ENCODE measurements at places on chromosomes 3 and 15.

- no peak for DNase-seq
Observed at GRCh38 chr3:144272680-144273079, 301.1 kb downstream of the DIPK2A start.

DNA sequence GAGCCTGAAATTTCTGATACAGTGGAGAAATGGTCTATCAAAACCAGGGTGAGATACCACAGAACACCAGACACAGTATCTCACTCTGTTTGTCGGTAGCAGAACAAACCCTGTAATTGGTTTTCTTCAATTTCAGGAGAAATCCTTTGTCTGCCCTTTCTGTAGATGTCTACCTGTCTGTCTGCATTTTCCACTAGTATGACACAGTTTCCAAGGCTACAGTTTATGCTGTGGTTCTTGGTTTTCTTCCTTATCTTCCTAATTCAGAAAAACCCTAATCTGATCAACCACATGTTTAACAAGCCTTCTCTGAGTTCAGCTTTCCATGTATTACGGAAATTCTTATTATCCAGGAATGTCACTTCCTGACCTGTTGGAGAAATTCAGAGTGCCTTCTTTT, 70.8 kb downstream of the SCN11A start:
- DNase-seq, result no peak

DNA sequence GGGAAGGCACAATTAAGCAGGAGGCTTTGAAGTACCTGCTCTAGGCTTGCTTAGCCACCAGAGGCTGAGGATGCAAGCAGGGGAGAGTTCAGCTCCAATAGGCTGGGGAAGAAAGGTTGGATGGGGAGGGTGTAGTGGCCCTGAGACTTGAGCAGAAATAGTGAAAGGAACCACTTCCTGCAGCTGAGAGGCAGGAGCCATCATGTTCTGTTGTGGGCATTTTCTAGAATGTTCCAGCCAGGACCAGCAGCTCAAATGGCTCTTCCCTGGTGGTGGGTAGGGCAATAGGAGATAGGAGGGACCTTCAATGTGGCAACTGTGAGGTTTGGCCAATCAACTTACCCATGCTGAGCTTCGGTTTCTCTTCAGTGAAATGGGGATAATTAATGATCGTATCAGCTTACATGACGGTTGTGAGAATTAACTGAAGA, 79.1 kb upstream of the CGNL1 start:
- DNase-seq, result peak; percentile 24

DNA sequence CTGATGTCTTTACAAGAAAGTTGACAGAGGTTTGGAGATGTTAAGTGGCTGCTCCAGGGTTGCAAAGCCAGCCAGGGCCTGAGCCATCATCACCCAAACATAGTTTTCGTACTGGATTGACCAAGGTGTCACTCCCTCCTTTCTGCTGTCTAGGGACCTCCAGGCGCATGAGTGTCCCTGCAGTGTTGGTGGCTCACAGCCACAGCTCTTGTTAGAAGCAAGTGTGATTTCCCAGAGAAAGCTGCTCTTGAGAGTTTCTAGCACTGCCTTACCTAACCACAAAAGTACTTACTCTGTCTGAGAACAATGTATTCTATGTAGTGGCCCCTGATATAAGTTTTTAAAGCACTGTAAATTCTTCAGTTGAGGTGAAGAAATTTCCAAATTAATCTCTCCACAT, 144.1 kb downstream of the SOX2 start:
- DNase-seq, result no peak

- DNase-seq, result peak; percentile 90
Observed at GRCh38 chr15:70245932-70246622, 148.4 kb upstream of the TLE3 start.

DNA sequence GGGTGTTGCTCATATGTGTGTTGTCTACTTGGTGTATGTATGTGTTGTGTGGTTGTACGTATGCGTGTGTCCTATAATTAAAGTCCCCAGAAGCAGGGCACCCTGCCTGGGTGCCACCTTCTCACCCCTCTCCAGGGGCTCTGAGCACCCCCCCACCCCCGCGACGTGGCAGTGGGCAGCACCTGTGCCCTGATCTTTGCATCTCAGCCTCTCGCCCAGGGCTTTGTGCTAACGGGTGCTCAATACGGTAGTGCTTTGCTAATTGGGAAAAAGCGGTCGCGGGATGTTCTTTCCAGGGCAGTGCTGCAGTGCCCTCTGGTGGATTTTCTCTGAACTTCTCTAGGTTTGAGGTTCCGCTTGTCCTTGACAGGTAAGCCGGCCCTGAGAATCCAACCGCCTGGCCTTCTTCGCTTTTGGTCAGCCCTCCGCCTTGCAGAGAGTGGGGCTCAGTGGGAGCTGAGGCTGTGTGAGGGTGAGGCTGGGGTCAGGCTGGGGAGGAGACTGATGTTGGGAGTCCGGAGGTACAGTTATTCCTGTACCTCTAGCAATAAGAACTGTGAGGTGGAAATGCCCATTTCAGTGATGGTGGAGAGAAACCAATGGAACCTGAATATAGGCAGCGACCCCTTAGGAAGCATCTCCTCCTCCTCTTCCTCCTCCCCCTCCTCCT, 17.6 kb upstream of the EPHB3 start:
- DNase-seq, result peak; percentile 64

- no peak for DNase-seq
Observed at GRCh38 chr3:61733876-61734275, 172.5 kb downstream of the PTPRG start.

GRCh38 chr3:189304465-189305351, 132.9 kb downstream of the TPRG1 start:
- no peak for DNase-seq

- peak; percentile 77 for DNase-seq
Observed at GRCh38 chr3:45123030-45123429, 23.1 kb downstream of the CDCP1 start.

DNA sequence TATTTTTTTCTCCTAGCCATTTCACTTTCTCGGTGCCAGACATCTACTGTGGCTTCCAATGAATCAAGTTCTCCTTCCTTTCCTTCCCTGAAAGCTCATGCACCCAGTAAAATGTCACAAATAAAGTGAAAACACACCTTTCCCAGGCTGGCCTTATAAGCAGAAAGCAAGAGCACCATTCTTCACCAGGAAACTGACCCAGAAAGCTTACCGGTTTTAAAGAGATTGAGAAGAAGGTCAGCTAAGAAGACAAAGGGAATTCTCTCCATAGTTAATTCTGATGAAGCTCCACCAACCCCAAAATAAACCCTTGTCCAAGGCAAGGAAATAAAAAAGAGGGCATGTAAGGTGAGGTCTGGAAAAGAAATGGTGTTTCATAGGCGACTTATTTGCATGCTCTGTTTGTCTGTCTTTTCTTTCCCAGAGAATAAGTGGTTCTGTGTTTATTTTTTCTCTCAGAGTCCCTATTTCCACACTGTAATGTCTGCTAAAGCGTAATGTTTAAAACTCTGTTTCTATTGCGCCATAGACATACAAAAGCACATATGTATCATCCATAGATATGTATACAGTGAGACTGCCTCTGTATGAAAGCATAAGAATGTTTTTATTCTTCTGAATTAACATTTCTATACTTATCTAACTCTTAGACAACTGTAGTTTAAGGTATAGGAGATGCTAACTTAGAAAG, 2.8 kb downstream of the LSAMP start:
- no peak for DNase-seq

DNA sequence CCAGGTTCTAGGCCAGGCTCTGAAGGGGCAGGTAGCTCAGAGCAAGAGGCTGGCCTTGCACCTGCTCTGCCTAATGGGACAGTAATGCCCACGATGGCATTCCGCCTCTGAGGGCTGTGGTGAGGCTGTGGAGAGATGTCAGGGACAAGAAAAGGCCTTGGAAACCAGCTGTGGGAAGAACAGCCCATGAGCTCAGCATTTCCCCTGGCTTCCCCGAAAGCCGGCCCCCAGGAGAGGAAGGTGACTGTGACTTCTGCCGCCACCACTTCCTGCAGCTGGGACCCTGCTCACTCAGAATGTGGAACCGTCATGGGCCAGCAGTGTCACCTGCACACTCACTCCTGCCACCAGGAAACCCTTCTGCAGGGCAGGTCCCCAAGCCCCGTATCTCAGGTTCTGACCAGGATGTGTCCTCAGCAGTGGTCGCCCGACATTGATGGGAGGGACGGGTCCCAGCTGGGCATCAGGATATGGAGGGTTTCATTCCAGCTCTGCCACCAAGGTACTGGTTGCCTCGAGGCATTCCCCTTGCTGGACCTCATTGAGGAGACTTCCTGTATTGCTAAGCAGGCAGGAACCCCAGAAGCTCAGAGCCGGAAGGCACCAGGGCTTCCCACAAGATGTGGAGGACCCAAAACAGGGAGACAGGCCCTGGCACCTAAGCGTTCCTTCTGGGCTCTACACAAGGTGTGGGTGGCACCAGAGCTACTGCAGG, 30.7 kb downstream of the SEMA7A start:
- peak; percentile 73 for DNase-seq

- no peak for DNase-seq
Observed at GRCh38 chr15:61196156-61196555, 32.9 kb downstream of the RORA start.

GRCh38 chr3:175489406-175489805, 630.3 kb downstream of the NAALADL2 start:
- DNase-seq, result no peak

GRCh38 chr15:85716261-85716660, 78.5 kb downstream of the KLHL25 start:
- DNase-seq, result no peak

- no peak for DNase-seq
Observed at GRCh38 chr15:59168536-59168935, 38.1 kb upstream of the LDHAL6B start.

- no peak for DNase-seq
Observed at GRCh38 chr3:71305231-71306206, 278.0 kb downstream of the FOXP1 start.
